AG04449 (cell line): ENCODE measurements at places on chromosomes 3 and 15.

DNA sequence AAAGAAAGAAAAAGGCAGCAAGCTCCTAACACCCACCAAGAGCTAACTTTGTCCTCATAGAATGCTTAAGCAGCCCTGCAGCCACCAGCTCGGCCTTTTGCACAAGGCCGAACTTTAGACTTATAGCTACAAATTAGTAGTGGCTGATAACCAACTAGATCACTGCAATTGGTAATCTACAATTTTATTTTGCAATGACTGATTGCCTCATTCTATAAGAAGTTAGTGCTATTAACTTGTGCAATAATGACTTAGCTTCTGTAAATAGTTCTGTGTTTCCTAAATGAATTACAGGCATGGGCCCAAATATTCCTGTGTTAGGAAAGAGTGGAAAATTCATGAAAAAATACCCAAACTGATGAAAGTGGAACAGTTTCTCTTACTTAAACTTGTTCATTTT is 284.8 kb upstream of the CFAP20DC start:
- no peak for DNase-seq

DNA sequence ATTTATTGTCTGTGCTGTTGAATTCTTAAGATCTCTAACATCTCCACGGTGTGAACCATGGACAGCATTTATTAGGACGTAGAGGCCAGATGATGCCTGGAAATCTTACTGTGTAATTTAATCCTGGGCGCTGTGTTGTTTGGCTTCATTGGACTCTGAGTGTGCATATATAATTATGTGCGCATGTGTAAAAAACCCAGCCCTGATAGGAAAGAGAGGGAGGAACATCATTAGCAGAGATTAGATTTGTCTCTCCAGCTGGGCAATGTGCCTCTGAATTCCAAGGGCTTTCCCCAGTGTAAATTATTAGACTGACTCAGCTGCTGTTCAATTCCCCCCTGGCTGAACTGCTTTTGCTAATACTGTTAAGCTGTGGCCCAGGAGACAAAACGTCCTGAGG is 39.6 kb downstream of the MAP3K13 start:
- DNase-seq, result peak; percentile 10

DNA sequence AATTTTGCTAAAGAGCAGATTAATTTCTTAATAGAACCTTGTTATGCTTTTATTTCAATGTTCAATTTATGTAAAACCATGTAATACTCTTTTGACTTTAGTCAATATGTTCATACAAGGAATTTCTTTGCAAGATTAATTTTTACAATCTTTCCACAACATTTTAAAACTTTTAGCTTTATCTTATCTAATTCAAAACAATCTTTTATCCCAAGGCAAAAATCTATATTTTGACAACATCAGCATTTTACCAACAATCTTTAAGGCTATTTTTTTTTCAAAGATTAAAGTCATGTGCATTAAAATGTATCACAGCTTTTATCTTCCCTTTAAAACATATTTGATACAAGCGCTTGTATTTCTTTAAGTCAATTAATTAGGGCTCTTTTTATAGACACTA is 914.7 kb downstream of the PLOD2 start:
- DNase-seq, result no peak

DNA sequence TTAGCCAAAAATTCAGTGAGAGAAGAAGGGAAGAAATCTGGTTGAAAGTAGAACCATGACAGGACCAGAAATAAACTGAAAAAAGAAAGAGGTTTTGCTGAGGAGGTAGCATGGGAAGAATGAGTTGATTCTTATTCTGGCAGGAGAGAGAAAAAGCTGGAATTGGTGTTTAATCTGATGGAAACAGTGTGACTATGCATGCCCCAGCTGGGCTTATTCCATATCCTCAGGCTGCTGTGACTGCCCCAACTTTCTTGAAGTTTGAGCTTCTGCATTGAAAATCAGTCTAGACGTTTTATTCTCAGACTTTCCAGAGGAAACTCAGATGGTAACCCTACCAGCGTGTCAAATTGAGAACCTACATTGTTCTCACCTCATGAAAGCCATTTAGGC is 352.5 kb upstream of the DCBLD2 start:
- no peak for DNase-seq

DNA sequence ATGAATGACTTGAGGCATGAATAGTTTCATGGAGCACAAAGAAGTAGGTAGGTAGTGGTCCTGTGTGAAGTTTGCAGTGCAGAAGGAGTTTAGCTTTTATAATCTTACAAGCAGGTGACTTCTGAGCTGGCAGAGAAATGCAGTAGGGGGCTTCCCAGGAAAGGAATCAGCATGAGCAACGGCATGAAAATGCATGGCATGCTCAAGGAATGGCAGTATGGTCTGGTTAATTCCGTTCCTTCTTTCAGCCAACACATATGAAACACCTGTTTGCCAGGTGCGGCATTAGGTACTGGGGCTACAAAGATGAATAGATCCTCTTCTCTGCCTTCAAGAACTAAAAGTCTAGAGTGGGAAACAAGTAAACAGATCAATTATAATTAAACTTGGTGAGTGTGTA is 138.0 kb upstream of the BHLHE40 start:
- DNase-seq, result no peak

DNA sequence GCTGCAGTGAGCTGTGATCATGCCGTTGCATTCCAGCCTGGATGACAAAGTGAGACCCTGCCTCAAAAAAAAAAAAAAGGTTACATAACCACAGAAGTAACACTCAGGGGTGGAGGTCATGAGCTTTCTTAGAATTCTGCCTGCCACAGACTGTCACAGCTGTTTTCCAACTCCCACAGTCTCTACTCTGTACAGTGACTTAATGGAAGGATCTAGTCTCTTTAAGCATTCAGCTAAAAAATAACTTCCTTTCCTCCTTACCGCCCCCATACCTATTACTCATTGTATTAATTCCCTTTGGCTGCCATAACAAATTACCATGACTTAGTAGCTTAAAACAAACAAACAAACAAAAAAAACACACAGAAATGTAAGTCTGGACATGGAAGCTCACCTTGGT is 99.6 kb upstream of the UBE2E1 start:
- DNase-seq, result no peak

DNA sequence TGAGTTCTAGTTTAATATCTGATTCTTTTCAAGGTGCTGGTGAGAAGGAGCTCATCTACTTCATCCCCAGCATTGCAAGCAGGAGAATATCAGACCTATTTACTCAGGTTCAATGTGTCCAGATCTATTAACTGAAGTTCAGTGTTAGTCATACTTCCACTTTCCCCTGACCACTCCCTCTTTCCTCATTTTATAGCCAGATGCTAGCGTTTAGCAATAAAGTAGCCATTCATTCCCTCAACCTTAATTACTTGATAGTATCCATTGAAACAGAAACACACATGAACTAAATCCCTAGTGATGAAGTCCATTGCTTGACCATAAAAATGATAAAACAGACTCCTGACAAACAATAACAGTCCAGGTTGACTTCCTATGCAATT is 60.0 kb downstream of the RPL22L1 start:
- no peak for DNase-seq

DNA sequence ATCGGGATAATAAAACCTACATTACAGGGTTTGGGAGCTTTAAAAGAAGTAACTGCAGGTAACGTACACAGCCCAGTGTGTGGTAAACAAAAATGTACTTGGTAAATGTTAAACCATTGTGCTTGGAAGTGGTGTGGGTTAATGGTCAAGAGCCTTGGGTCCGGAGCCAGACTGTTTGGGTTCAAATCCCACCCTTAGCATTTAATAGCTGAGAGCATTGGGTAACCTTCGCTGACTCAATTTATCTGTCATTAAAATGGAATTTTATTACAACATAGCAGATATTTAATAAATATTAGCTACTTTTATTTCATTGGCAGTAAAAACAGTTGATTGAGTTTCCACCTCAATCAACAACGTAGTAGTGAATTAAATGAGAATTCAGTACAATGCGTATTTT is 1.5 kb downstream of the FSTL1 start:
- no peak for DNase-seq

DNA sequence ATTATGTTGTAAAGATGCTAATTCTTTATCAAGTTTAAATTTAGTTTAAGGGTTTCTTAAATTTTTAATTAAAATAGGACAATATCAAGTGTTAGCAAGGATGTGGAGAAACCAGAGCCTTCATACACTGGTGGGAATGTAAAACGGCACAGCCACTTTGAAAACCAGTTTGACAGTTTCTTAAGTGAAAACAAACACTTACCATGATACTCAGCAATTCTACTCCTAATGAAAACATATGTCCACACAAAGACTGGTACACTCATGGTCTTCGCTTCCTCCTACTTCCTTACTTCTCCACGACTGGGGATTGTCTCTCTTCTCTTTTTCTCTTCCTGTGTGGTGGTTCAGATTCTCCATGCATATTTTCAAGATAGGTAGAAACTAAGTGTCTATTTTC is 9.2 kb downstream of the SKIC8 start:
- DNase-seq, result no peak
